ENCODE measurements at places on chromosomes 6 and 20.

- no peak for DNase-seq
These were observed 723 bp upstream of the IFT52 start for GRCh38 chr20:43590036-43590391.

- DNase-seq = no peak
These were observed 1.7 kb downstream of the NR2E1 start for GRCh38 chr6:108167449-108168089.

GRCh38 chr6:55399351-55399750 lies 72.1 kb downstream of the GFRAL start:
- no peak for DNase-seq

DNA sequence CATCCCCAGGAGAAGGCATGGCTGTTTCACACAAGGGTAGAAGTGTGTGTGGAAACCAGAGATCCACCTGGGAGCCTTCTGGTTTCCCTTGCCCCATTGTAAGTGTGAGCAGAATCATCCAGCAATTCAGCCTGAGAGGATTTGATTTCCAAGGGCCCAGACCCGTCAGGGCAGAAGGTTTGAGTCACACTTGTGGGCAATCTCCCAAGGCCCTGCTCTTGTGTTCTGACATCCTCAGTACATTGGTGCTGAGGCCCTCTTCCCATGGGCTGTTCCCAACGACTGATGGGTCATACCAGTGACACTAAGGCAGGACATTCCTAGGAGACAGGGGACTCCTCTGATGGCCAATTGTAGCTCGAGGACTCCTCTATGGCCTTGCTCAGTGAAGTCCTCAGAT lies 58.2 kb upstream of the POLR1H start:
- no peak for DNase-seq

GRCh38 chr6:11398451-11399326 lies 138.9 kb upstream of the TMEM170B start:
- no peak for DNase-seq

DNA sequence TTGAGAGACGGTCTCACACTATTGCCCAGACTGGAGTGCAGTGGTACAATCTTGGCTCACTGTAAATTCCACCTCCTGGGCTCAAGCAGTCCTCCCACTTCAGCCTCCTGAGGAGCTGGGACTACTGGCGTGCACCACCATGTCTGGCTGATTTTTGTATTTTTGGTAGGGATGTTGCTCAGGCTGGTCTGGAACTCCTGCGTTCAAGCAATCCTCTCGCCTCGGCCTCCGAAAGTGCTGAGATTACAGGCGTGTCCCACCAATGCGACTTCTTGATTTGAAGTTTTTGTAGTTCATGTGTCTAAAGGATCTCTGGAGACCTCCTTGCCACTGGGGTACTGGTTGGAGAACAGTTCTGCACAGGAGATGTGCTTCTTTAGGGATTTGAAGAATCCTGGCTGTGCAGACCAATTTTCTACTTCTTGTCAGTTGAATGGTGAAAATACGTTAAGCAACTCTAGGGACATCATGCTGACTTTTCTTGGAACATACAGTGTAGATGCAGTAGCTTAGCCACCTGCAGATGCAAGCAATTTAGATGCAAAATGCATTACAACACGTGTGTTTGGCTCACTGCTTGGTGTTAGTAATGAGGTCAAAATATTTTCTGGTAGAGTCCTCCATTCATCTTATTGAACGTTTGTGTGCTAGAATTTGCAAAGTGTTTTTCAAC lies 28.2 kb downstream of the SYTL3 start:
- no peak for DNase-seq

DNA sequence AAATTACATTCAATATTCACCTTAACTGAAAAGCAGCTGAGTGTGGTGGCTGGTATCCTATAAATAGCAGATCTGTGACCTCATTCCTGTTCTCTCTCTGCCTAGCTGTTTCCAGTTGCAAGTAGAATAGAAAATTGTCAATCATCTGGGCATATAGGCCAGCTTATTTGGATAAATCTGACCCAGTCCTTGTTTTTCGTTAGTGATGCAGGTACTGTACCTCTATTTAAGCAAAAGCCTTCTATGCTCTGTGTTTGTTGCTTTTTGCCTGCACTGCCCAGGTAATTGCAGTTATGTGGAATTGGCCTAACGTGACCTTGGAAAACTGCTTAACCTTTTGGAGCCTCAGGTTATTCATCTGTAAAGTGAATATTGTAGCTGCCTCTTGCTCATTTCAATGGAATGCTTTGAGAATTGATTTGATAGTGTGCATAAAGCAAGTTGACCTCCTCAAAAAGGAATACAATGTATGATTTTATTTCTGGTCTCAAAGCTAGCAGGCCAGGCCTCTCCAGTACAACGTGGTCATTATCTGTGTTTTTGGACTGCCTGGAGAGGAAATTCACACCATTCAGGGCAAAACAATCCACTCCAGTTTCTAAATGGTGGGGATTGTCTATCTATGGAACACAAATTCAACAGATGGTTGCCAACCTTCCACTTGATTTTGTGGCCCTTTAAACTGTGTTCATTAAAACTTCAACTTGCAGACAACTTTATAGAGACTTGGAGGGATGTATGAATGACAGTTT lies 508.7 kb upstream of the CITED2 start:
- no peak for DNase-seq

GRCh38 chr6:121971931-121972335 lies 427.5 kb upstream of the HSF2 start:
- no peak for DNase-seq

DNA sequence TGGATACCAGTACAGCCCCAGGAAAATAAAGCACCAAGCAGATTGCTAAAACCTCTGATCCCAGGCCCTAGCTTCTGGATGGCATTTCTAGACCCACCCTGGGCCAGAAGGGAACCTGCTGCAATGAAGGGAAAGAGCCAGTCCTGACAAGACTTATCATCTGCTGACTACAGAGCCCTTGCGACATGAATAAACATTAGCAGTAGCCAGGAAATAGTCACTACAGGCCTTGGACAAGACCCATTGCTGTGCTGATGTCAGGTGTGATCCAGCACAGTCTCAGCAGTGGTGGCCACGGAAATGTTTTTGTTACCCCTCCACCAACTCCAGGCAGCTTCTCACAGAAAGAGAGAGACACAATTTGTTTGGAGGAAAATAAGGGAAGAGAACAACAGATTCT lies 399.3 kb downstream of the HAO1 start:
- no peak for DNase-seq

DNA sequence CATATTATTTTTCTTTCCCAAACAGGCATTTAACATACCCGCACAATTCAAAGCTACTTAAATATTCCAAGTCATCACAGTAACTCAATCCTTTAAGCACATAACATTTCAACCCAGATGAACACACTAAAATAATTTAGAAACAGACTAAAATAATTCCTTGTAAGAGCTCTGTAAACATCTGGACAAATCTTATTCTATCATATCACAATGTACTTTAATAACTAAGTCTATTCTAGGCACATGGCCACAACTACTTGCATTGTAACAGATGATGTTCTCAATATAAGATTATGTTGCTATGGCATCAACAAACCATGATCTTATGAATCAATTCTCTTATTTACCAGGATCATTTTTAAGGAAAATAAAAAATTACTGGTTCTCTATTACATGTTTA lies 123.2 kb upstream of the THEMIS start:
- no peak for DNase-seq

GRCh38 chr6:445571-446417 lies 54.2 kb downstream of the IRF4 start:
- DNase-seq = no peak

DNA sequence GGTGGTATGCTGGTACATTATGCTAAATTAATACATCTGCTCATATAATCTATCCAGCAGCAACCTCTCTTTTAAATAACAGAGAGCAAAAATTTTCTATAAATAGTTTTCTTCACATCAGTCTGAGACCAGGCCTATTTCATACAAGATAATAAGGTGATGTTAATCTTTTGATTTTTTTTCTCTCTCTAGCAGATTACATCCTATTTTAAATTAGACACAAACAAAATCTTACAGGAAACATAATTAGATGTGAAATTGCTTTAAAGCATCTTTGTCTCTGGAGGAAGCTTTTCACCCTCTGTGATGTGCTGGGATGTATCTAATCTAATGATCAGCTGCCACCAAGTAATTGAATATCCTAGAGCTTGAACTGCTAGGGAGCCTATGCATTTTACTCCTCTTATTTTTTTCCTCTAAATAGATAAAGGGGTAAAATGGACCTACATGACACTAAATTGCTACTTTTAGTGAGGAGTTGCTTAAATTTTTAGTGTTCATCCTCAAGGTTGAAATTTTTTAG lies 165.5 kb downstream of the MANEA start:
- no peak for DNase-seq

DNA sequence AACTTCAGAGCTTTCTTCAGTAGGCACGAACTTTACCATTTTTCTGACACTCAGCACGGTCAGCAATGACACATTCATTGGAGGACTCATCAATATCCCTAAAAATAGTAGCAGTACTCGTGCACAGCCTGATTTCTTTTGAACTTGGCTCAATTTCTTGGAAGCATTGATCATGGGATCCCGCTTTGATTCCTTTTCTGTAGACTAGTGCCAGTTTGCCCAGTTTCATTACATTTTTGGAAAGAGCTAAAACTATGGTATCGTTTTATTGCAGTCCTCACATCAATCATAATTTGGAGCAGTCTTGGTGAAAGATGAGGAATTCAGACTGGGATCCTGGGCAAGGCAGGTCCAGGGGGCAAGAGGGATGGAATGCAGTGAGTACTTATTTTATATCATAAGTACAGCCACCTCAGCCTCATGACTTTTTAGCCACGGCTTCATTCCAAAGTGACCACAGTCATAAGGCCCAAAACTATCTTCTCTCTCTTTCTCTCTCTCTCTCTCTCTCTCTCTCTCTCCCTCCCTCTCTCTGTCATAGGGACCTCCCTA lies 170.9 kb upstream of the AKAP12 start:
- DNase-seq = no peak

- no peak for DNase-seq
These were observed 1065.9 kb upstream of the CITED2 start for GRCh38 chr6:140440223-140440835.

DNA sequence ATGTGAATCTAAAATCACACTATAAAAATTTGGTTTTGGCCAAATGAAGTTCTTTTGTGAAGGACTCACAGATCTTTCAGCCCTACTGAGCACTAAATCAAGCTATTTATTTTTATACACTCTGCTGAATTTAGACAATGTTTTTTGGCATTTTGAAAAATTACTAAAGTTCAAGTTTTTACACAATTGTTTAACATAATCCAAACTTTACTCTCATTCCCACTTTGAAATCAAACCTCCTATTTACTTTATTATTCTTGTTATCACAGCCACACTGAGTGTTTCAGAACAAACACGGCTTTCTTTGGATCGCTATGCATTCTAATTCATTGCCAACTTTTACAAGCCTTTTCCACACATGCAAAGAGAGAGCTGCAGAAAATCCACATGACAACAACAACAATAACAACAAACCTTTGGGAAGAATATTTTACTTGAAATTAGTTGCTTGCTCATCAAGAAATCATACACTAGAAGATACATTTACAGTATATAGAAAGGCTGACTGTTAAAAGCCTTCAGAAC lies 49.1 kb upstream of the TMEM30A start:
- no peak for DNase-seq

DNA sequence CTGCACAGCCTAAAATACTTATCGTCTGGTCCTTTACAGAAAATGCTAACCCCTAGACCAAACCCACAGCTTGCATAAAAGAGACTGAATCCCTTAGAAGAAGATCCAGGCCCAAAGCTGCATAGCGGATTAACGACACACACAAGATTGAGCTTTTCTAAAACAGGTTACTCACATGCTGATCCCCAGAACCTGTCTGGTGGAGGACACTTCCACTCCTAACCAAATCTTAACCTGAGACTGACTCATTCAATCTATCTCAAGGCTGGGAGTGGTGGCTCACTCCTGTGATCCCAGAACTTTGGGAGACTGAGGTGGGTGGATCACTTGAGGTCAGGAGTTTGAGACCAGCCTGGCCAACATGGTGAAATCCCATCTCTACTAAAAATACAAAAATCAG lies 2.8 kb upstream of the SLPI start:
- no peak for DNase-seq

DNA sequence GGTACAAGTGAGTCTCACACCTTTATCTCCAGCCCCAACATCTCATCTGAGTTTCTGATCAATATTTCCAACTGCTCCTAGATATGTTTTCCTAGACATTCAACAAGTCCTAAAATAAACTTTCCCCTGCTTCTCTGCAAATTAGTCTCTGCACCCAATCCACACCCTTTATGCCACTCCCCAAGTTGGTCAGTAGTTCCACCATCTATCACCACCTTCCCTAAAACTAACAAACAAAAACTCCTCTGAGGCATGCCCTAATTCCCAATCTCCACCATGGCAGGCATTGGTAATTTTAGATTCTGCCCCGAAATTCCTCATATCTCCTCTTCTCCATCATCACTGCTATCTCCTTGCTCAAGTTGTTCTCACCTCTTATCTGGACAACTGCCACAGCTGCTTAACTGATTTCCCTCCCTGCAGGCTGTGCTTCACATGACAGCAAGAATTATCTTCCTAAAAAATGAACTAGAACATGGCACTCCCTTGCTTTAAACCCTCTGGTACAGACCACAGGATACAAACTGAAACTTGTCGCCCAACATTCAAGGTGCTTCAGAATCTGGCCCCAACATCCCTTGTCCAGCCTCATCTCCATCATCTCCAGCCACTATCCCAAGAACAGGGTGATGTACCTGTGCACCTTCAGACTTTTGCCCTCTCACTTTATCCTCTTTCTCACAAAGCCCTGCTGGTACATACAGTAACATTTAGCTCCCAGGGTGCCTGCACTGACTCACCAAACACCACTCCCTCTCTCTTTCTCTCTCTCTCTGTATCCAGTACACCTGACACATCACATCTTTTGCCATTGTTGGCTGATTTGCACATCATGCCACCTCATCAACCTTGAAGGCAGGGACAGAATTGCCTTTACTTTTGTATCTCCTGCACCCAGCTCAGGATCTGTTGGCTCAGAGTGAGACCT lies 55.5 kb downstream of the ZHX3 start:
- no peak for DNase-seq

DNA sequence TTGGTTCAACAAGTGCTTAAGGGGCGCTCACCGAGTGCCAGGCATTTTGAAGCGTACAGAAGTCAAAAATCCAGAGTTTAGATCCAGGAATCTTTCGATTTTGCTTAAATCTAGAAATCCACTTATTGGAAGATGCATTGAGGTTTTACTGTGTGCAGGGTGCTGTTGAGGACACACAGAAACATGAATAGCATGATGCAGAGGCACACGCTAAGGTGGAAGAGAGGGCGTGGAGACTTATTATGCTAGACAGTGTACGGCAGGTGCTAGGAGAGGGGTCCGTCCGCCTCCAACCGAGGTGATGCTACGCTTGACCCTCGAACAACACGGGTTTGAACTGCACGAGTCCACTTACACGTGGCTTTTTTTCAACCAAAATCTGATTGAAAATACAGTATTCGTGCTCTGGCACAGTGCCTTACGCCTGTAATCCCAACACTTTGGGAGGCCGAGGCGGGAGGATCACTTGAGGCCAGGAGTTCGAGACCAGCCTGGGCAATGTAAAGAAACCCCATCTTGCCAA lies 1.0 kb upstream of the KIF13A start:
- DNase-seq = no peak
